Neural crest cell (in vitro differentiated cells): ENCODE measurements at places on chromosomes 13 and 19. TPM values are rescaled to one million over a fixed set of nuclear protein-coding genes. Genes with fewer than 3 reads are reported as not detected.

Gene KLK14
- total RNA-seq: 0.26 and 0.75 TPM in 2 replicates

Gene CEACAM7
- total RNA-seq: not detected in 2 replicates

Gene CYP2A6
- not detected in 2 replicates for total RNA-seq

Gene PPM1N
- not detected in 2 replicates for total RNA-seq

Gene STX10
- 60.6 and 60.7 TPM in 2 replicates for total RNA-seq

Gene C19orf38
- total RNA-seq: not detected in 2 replicates

Gene FRY
- 4.7 and 5.4 TPM in 2 replicates for total RNA-seq

Gene SERP2
- 10.3 and 14.0 TPM in 2 replicates for total RNA-seq

Gene PGPEP1
- 5.2 and 8.3 TPM in 2 replicates for total RNA-seq
